ENCODE measurements at places on chromosomes 2 and 18.

DNA sequence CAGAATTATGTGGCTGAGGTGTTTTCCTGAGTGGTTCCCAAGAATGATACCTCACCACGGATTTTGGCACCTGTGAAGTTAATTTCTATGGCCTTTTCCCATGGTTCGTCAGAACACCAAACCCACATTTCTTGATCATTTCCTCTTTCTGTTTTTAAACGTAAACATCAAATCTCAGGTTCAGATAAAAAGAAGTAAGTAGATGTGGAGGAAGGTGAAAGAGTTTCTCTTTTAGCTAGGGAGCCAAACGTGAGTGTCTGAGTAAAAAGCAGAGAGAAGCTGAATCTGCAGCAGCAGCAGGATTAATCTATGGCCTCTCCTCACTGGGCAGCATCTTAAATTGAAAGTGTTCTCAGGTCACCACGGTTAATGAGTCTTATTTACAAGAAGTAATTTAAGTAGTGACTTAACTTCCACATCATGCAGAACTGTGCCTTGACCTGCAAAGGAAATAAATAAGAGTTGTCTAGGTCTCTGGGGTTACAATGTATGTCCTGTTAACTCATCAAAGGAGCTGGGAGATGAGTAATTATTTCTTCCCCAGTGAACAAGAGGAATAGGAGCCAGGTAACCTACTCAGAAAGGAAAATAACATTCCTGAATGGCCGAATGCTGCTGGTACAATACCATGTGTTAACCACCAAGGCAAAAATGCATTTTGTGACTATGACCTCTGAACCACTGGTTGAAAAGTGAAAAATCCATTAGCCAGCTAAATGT lies 139.6 kb upstream of the NETO1 start:
- DNase-seq = no peak

DNA sequence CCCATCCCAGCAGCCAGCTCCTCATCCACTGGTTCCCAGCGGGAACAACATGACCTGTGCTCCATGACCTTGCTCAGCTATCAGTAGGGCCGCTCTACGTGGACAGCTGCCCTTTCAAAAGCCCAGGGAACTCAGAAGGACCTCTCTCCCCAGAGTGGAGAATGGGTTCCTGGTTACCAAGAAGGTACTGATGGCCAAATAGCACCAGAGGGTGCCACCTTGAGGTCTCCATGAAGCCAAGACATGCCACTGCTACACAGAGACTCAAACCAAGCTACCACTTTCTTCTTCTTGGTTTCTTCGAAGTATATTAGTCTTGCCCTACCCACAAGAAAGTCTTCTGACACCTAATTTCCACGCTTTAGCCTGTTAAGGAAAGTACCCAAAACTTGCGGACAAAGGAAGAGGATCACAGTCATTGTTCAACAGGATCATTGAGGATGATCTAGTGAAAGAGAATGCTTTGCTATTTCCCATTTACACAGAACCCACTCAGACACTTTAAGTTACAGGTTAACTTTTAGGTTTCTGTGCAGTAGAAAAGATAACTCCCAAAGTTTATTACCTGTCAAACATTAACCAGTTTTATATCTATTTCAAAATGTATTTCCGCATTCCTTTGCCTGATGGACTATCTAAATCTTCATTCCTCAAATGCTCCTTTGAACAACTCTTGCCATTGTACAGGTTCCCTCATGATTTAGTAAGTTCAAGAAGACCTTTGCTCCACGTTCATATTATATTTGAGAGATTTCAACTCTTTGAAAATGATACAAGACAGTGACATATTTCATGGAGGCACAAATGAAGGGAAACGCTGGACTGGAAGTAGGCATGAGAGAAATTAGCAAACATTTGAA lies 102.2 kb downstream of the ALPK2 start:
- no peak for DNase-seq

DNA sequence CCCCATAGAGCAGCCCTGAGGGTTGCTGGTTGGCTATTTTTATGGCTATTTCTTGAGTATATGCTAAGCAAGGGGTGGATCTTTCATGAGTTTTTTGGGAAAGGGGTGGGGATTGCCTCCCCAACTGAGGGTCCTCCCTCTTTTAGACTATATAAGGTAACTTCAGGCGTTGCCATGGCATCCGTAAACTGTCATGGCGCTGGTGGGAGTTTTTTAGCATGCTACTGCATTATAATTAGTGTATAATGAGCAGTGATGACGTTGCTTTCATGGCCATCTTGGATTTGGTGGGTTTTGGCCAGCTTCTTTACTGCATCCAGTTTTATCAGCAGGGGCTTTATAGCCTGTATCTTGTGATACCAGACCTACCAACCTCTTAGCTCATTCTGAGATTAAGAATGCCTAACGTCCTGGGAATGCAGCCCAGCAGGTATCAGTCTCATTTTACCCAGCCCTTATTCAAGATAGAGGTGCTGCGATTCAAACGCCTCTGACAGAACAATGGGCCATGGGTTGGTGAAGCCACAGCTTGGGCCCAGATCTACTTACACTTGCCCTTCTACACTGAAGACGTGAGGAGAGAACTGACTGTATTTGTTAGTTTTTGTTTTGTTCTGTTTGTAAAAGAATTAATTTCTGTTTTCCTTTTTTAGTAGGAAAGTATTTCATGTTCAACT lies 53.8 kb upstream of the TMEM163 start:
- no peak for DNase-seq

DNA sequence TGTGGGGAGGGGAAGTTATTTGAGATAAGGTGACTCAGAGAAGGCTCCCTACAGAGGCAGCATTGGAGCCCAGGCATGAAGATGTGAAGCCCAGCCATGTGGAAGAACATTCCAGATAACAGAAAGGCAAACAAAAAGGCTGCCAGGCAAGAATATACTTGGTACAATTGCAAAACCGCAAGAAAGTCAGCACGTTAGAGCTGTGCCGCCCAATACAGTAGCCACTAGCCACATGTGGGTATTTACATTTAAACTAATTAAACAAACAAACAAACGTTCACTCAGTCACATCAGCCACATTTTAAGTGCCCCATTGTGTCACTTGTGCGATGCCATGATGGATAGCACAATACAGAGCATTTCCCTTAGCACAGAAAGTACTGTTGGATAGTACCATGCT lies 179.6 kb downstream of the SATB2 start:
- DNase-seq = no peak

- no peak for DNase-seq
Measured at GRCh38 chr2:197559681-197560080, 43.8 kb downstream of the MOB4 start.

DNA sequence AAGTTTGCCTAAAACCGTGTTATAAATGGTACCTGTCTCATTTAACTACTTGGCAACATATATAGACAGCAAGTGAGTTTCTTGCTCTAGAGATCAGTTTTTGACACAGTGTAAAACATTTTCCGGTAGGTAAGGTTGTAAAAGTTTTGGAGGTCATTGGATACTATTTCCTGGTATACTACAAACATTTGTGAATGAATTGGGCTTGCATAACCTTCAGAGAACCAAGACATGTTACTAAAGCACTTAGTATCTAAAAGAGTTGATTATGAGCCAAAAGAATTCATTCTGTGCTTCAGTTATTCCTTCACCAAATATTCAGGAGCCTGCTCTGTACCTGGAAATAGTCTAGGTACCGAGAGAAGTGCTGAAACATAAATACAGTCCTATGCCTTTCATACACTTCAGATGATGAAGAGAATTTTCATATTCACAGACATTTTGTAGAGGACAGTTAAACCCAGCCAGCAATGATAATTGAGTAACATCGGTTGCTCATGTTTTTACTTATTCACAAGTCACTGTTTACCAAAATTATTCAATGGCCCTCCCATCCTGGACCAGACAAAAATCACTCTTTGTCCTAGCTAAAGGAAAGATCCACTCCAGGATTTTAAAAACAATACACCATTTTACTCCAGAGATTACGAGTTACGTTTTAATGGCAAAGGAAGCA lies 319.4 kb upstream of the RBMS1 start:
- DNase-seq = no peak

GRCh38 chr2:114089636-114090319 lies 199.9 kb downstream of the ACTR3 start:
- no peak for DNase-seq

Data from activated CD4-positive, alpha-beta memory T cell treated with anti-CD3 and anti-CD28 coated beads for 36 hours (primary cell).